Activated naive CD8-positive, alpha-beta T cell treated with anti-CD3 and anti-CD28 coated beads for 36 hours (primary cell): ENCODE measurements at places on chromosomes 13 and 19. TPM values are rescaled to one million over a fixed set of nuclear protein-coding genes. Genes with fewer than 3 reads are reported as not detected.
A peak's percentile ranks its signal among the peaks of the same experiment; 100 is the strongest.

- H3K36me3 ChIP-seq = no peaks in the 10 kb centered on the region
- H3K27ac ChIP-seq = no peak overlapping the region
- peaks cover under 1% of the 10 kb centered on the region for H3K27me3 ChIP-seq
- H3K4me3 ChIP-seq = no peak overlapping the region
- no peaks in the 10 kb centered on the region for H3K4me1 ChIP-seq
These were observed 217.8 kb downstream of the LHFPL6 start for GRCh38 chr13:39385154-39385553.

DNA sequence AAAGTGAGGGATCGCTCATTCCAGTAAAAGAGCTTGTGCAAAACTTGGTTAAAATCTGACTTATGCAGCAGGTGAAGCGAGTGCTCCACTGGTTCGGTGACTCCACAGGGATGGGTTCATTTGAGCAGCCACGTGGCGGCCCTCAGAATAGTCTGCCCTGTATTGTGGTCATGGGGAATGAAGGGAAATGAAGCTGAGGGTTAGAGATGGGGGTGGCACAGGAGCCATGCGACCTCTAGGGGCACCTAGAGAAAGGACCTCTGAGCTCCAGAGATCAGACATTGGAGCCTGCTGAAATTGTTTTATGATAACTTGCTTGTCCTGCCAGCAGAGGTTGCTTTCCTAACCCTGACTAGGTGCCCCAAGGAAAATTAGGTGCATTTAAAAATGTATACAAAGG is 26.6 kb downstream of the CBY2 start:
- DNase-seq = no peak
- no peak overlapping the region for H3K4me3 ChIP-seq
- no peaks in the 10 kb centered on the region for H3K36me3 ChIP-seq
- no peaks in the 10 kb centered on the region for H3K4me1 ChIP-seq
- no peak overlapping the region for H3K27ac ChIP-seq
- peaks cover 3% of the 10 kb centered on the region for H3K27me3 ChIP-seq

GRCh38 chr13:99261059-99261458 is 2.9 kb upstream of the GPR18 start:
- H3K36me3 ChIP-seq = peaks cover 29% of the 10 kb centered on the region
- peaks cover 69% of the 10 kb centered on the region for H3K4me1 ChIP-seq
- H3K27ac ChIP-seq = peak overlapping the region; percentile 79
- no peak for DNase-seq

DNA sequence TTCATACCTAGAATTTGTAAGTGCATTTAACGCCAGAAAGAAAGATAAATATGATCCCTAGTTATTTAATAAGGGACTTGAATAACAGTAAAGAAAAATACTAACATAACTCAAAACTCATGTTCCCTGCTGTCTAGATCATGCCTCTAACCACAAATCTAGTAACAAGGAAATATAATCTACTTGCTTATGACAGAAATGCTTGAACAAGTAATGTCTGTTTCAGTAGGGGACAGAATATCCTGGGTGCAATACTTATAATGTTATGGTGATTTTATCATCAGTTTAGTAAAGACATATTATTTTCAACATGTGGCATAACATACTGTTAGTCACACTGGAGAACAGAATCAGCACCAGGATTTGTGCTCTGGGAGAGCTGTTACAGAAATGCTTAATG is 861.9 kb upstream of the SLITRK1 start:
- no peaks in the 10 kb centered on the region for H3K4me1 ChIP-seq
- H3K36me3 ChIP-seq = no peaks in the 10 kb centered on the region
- DNase-seq = no peak
- no peaks in the 10 kb centered on the region for H3K27me3 ChIP-seq

DNA sequence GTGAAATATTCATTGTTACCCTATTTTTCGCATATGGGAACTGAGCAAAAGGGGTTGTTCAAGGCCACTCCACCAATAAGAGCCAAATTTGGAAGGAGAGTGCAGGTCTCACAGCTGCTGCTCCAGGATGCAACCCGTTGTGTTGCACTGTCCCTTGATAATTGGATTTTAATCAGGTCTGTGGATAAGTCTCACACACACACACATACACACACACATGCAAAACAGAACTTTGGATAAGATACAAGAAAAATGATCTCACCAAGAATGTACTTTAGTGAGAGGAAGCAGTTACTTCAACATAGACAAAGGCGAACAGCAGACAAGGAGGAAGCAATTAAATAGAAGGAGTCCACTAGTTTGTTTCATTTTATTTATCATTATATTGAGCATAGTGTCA is 127.3 kb upstream of the EDNRB start:
- no peak overlapping the region for H3K27ac ChIP-seq
- no peak for DNase-seq

- no peak overlapping the region for H3K27ac ChIP-seq
- no peaks in the 10 kb centered on the region for H3K4me1 ChIP-seq
- H3K36me3 ChIP-seq = no peaks in the 10 kb centered on the region
- no peaks in the 10 kb centered on the region for H3K27me3 ChIP-seq
- H3K4me3 ChIP-seq = no peak overlapping the region
These were observed 122.0 kb downstream of the UQCRFS1 start for GRCh38 chr19:29090783-29091526.

DNA sequence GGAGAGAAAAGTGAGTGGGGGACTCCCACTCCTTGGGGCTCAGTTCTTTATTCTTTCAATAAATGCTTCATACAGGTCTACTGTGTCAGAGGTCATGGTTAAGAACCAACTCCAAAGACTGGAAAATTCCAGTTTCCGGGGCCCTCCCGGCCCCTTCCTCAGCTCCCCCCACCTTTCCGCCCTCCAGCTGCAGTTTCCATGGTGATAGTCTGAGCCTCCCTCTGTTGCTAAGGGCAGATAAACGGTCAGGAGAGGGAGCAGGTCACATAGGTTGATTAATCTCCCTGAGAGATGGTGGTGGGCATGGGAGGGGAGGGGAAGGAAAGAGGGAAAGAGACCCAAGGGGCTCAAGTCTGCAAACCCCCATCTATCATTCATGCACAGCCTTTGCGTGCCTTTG is 131.5 kb upstream of the USP29 start:
- DNase-seq = no peak
- no peak overlapping the region for H3K27ac ChIP-seq
- peaks cover 10% of the 10 kb centered on the region for H3K27me3 ChIP-seq
- no peaks in the 10 kb centered on the region for H3K4me1 ChIP-seq
- H3K4me3 ChIP-seq = no peak overlapping the region

GRCh38 chr13:71576571-71576970 is 290.4 kb downstream of the DACH1 start:
- no peaks in the 10 kb centered on the region for H3K27me3 ChIP-seq
- no peak overlapping the region for H3K4me3 ChIP-seq
- H3K4me1 ChIP-seq = no peaks in the 10 kb centered on the region

GRCh38 chr13:59360108-59360507 is 803.6 kb downstream of the DIAPH3 start:
- H3K27ac ChIP-seq = no peak overlapping the region
- no peaks in the 10 kb centered on the region for H3K36me3 ChIP-seq
- peaks cover 4% of the 10 kb centered on the region for H3K4me1 ChIP-seq
- no peak for DNase-seq
- no peak overlapping the region for H3K4me3 ChIP-seq

DNA sequence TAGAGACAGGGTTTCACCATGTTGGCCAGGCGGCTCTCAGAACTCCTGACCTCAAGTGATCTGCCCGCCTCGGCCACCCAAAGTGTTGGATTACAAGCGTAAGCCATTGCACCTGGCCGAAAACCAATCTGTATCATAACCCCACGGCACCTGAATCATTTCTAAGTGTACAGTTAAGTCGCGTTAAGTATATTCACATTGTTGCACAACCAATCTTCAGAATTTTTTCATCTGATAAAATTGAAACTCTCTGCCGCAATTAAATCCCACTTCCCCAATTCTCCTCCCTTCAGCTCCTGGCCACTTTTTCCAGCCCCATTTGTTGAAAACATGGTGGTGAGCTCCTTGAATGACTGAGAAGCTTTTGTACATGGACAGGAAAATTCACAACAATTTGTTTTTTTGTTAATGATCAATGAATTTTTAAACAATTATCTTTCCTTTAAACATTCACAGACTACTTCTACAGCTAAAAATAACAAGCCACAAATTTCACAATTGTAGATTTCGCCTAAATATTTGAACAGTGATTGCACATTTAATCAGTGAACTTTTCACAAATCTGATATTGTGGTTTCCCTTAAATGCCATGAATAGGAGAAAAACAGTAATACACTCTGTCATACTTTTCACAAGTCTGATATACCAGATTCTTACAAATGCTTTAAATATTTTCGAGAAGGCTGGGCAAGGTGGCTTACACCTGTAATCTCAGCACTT is 13.8 kb downstream of the FGF21 start:
- no peak overlapping the region for H3K4me3 ChIP-seq
- no peak overlapping the region for H3K27ac ChIP-seq

GRCh38 chr13:25654322-25654721 is 282.5 kb downstream of the ATP8A2 start:
- H3K27ac ChIP-seq = no peak overlapping the region
- no peak overlapping the region for H3K4me3 ChIP-seq
- no peak for DNase-seq
- no peaks in the 10 kb centered on the region for H3K36me3 ChIP-seq

The C13orf42 gene
- total RNA-seq = not detected

The ZNF880 gene
- 15.0 TPM for total RNA-seq

The TGFBR3L gene
- total RNA-seq = 2.1 TPM

The ZNF729 gene
- not detected for total RNA-seq
